ENCODE measurements at places on chromosomes 3 and 15.

DNA sequence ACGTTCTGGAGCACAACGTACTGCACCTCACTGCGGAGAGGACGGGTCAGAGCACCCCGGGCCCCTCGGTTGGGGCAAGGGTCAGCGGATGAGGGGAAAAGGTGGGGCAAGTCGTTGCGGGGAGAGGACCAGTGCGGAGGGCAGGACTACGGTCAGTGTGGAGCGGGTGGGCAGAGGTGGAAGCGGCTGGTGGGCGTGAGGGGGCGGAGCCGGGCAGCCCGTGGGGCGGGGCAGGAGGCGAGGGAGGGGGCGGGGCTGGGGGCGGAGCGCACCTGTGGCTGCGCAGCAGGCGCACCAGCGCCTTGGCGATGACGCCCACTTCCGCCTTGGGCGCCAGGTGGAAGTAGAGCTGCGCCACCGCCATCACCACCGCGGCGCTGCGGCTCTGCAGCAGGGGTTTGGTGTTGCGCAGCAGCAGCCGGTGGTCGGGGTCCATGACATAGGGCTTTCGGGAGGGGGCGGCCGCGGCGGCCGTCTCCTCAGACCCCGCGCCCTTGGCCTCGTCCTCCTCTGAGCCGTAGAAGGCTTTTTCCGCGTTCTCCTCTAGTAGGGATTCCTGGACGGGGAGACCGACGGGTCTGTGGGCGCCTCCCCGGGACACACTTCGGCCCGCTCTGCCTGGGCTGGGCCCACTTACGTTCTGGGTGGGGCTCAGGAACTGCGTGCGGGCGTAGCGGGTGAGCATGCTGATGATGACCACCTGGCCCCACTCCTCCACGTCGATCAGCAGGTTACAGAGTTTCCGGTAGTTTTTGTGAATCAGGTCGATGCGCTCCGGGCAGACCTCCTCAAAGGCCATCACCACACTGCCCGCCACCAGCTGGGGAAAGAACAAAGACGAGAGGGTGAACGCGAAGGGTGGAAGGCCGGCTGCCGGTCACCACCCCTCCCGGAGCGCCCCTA lies 29.2 kb downstream of the AP3B2 start:
- DNase-seq = peak; percentile 52

DNA sequence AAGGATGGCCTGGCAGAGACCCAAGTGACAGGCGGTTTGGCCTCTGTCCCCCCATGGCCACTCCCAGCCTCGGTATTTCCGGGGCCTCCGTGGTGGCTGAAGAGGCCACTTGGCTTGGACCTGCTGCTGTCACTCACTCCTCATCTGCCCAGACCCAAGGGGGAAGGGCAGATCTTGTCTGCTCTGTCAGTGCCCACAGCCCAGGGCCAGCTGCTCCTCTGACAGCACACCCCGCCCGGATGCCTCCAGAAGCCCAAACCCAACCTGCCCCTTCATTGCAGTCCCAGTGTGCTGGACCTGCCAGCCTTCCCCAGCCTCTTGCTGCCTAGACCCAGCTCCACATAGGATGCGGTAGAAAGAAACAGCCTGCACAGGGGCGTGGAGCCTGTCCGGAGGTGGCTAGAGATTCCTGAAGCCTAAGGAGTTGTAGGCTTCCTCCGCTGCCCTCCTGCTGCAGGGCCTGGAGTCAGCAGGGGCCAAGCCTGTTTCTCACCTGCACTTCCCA lies 52.0 kb downstream of the MAGEF1 start:
- DNase-seq = no peak

DNA sequence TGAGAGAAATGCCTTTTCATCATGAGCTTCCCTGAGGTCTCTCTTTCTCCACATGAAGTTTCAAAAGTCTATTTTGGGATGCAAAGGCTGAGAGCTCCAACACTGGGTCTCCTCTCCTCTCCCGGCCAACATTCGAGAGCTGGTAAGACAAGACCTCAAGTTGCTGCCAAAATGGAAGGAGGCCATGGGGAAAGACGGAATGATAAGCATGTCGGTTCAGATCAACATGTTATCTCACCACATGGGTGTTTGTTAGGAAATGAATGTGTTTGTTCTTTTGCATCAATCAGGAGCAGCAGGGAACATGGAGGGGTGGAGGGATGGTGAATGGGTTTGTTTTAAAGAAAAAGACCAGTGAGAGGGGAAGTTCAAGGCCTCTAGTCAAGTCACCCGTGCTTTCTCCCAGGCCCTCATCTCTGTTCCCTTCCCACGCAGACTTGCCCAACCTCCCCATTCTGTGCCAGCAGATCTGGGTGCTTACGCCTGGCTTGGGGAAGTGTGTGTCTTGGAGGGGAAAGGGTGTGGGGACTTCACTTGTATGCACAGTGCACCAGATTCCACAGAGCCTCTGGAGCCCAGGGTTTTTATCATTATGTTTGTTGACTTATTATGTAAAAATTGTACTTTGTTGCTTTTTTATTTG lies 23.5 kb upstream of the ATP10A start:
- DNase-seq = no peak

DNA sequence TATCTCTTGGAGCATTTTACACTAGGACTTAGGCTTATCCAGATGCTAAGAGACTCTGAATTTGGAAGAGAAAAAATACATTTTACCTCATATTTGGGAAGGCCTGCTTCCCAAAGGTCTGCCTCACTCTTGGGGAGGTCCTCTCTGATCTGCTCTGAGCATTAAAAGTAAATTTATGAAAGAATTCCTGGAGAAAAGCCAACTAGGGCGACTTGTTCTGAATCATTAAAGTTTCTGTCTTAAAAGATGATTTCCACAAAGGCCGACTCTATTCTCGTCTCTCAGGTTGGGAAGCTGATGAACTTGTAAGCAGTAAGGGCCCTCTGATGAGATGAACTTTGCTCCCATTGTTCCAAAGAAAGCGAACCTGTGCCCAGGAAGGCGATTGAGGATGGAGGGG lies 48.7 kb upstream of the HES1 start:
- no peak for DNase-seq

DNA sequence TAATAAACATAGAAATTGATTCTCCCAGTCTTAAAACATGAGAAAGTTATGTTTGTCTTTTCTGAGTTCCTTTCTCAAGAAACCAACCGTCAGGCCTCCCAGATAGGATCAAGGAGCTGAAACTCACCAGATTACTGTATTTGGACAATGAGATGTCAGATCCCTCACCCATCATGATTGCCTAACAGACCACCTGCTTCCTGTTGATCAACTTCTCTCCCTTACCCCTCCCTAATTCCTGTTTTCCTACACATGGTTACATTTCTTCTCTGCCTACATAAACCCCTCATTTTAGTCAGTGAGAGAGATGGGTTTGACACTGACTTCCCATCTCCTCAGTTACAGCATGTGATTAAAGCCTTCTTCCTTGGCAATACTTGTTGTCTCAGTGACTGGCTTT lies 917.5 kb downstream of the FHIT start:
- no peak for DNase-seq

DNA sequence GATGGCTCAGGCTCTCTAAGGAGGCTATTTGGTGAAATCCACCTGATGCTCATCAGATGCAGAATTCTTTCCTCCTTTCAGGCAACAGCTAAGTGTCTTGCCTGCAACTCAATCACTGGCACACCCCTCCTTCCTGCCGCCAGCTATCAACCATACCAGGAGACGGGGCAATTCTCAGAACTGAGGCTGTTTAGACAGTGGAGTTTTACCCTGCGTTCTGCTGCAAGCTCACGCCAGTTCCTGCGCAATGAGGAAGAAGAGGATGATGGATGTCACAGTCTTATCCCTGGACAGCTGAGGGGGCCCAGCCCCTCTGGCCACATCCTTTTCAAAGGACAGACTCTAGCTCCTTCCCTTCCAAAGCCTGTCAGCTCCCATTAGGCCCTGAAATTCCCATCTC lies 7.0 kb upstream of the MANF start:
- no peak for DNase-seq

GRCh38 chr15:74470631-74471395 lies 9.9 kb upstream of the UBL7 start:
- DNase-seq = no peak

DNA sequence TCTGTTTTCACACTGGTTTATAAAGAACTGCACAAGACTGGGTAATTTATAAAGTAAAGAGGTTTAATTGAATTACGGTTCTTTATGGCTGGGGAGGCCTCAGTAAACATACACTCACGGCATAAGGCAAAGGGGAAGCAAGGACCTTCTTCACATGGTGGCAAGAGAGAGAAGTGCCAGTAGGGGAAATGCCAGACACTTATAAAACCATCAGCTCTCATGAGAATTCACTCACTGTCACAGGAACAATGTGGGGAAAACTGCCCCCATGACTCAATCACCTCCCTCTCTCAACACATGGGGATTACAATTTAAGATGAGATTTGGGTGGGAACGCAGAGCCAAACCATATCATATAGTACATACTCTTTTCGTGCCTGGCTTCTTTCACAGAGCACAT lies 42.4 kb downstream of the MAP2K1 start:
- no peak for DNase-seq

DNA sequence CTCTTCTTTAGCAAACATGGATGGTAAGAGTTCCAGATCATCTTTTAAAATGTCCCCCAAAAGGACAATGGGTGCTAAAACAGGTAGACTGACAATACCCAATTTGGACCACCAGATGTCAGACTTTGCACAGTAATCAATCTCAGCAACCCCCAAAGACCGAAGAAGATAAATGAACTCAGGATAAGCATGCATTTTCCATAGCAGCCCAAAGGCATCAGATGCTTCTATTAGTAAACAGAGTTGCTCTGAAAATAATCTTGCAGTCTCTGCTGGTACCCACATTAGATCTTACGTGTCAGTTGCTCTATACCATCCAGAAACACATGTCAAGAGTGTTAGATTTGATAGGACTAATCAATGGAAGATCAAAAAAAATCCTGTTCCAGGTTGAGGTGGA lies 20.6 kb downstream of the MYH15 start:
- peak; percentile 4 for DNase-seq

DNA sequence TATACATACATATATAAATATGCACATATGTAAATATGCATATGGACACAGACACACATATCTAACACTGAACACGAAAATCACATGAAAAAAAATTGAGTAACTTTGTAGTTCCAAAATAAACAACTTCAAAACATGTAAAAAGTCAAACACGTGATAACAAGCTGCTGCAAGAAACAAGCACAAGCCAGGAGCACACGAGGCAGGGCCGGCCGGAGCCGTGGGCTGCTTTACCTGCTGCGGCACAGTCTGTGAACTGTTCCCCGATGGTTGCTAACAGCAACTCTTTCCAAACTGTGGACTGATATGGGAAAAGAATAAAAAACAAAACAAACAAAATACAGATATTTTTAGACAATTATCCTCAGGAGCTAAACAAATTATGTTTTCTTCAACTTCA lies 31.6 kb downstream of the EIF4E3 start:
- no peak for DNase-seq

- DNase-seq = no peak
Observed at GRCh38 chr3:9786825-9787669, 5.2 kb downstream of the TADA3 start.

- DNase-seq = no peak
Observed at GRCh38 chr3:4583416-4583815, 90.3 kb downstream of the ITPR1 start.

- no peak for DNase-seq
Observed at GRCh38 chr3:175329373-175329772, 470.2 kb downstream of the NAALADL2 start.

DNA sequence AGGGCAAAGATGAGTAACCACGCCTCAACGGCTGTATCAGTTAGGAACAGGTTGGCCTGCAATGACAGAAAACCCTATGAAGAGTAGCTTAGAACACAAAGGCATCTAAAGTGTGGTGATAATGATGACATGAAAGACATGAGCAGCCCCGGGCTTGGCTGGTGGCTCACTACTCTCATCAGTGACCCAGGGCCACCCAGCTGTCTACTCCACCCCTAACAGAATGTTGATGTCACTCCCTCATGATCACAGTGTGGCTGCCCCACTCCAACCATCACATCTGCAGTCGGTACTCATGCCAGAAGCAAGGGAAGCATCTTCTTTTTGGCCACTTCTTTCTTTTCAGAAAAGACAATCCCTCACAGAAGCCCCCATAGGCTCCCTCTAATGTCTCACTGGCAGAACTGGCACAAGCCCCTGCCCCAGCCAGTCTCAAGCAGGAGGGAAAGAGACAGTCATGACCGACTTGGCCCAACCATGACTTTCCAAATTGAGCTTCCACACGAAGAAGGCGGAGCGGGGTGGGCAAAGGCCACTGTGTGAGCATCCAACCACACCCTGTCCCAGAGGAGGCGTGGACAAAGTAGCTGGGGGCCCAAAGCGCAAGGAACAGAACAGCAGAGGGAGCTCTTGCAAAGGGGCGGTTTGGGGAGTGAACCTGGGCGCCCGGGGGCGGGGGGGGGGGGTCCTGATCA lies 72.0 kb upstream of the IQSEC1 start:
- no peak for DNase-seq

DNA sequence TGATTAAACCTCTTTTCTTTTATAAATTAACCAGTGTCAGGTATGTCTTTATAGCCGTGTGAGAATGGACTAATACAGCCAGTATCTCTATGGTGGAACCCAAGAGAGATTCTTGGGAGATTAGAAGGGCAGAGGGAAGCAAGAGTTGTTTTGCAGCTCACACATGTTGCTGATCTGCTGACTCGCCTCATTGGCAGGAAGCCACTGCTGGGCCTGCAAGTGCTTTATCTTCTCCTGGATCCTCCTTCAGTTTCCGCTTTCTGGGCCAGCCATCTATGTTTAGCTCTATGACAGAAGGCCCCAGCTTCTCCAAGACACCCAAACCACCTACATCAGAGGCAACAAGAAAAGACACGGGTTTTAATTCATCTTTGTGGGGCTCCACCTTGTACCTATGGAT lies 23.4 kb upstream of the GALNT15 start:
- DNase-seq = no peak

Data from stimulated activated CD4-positive, alpha-beta T cell treated with anti-CD3 and anti-CD28 coated beads, Interleukin-1b, Interleukin-23, amount 100 ng/mL, for 1 hour (primary cell).